ENCODE measurements at places on chromosomes 11 and 22.

- no peak for DNase-seq
Observed at GRCh38 chr22:30386608-30386959, 627 bp downstream of the RNF215 start.

DNA sequence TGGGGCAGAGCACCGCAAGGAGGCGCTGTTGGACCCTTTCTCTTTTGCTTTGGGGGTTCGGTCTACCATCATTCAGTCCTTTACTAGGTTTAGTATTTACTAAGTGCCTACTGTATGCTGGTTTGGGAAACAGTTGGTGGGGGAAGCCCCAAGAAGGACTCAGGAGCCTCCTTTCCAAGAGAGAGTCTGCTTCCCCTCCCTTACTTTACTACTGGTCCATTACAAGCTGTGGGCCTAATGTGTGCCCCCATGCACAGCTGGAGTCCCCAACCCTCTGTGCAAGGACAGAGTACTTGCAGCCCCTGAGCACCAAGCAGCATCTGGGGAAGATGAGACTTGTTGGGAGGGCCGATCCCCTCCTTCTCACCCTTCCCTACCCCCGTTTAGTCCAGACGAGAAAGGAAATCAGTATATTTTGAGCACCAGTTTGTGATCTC lies 876 bp upstream of the UBE2L6 start:
- DNase-seq: no peak

DNA sequence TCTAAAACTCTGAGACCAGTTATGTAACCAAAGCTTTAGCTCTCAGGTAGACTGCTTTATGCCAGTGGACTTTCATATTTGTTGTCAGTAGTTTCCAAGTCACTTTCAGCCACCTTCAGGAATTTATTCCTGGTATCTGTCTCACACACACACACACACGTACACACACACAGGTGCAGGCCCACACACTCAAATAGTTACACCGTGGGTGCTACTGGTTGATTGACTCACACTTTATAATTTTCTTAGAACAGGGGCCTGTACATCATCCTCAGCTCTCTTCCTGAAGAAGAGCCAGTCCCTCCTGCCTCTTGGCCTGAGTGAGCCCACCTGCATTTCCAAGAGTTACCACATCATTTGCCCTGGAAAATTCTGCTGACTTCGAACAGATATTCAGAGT lies 555.2 kb downstream of the SOX6 start:
- DNase-seq: no peak

GRCh38 chr22:48093981-48094380 lies 1331.5 kb downstream of the TBC1D22A start:
- no peak for DNase-seq

GRCh38 chr11:46718155-46719019 lies 626 bp upstream of the F2 start:
- DNase-seq: peak; percentile 89

- DNase-seq: no peak
Observed at GRCh38 chr11:55357560-55358184, 10.1 kb upstream of the OR4A15 start.

GRCh38 chr11:126945319-126945718 lies 55.3 kb downstream of the KIRREL3 start:
- DNase-seq: no peak

DNA sequence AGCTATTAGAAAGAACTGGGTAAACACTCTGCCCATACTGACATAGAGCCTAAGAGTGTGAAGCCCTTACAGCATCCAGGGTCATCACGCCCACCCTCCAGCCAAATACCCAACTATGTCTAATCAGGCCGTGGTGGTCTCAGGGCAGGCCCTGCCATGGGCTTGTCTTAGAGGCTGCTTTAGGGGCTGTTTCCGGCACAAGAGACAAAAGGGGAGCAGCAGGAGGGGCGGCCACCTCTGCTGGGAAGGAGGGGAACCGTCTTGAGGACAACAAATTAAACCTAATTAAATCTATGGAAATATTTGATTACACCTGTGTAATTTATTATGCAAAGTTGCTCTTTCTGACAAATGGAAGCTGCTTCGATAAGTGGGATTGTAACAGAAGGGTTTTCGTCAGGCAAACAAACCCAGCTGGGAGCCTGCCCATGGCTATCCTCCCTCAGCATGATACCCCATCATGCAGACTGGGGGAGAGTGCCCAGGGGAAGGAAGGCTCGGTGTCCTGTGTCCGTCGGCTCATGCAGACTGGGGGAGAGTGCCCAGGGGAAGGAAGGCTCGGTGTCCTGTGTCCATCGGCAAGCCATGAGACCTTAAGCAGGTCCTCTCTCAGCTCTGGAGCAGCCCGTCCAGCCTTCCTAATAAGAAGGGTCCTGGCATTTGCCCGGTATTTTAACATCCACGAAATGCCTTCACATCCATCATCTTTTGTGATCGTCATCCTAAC lies 163.6 kb upstream of the B3GAT1 start:
- DNase-seq: no peak

DNA sequence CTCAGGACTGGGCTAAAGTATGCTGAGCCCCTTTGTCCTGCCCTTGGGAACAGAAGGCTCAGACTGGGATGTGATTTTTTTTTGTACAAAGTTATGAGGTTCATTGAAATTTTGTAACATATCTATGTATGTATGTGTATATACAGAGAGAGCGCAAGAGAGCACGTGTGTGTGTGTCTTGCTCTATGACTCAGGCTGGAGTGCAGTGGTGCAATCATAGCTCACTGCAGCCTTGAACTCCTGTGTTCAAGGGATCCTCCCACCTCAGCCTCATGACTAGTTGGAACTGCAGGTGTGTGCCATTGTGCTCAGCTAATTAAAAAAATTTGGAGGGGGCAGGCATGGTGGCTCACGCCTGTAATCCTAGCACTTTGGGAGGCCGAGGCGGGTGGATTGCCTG lies 5.7 kb downstream of the TMEM25 start:
- DNase-seq: no peak

DNA sequence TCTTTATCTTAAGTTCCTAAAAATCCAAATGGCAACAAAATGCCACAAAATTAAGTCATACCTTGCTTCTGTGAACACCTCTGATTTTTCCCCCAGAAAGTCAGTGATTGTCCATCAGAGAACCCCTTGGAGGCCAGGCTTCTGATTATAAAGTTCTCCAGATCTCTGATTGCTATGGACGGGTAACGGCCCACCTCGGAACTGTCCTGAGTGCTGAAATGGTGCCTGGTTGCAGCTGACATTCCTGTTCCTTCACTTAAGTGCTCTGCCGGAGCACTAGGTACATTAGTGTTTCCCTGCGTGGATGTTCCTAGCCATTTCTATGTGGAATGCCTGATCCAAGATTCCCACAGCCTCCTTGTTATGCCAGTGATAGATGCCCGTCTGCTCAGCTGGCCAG lies 85.0 kb downstream of the CHST1 start:
- peak; percentile 79 for DNase-seq

- DNase-seq: peak; percentile 36
Observed at GRCh38 chr11:36312611-36313472, 16.8 kb downstream of the PRR5L start.

DNA sequence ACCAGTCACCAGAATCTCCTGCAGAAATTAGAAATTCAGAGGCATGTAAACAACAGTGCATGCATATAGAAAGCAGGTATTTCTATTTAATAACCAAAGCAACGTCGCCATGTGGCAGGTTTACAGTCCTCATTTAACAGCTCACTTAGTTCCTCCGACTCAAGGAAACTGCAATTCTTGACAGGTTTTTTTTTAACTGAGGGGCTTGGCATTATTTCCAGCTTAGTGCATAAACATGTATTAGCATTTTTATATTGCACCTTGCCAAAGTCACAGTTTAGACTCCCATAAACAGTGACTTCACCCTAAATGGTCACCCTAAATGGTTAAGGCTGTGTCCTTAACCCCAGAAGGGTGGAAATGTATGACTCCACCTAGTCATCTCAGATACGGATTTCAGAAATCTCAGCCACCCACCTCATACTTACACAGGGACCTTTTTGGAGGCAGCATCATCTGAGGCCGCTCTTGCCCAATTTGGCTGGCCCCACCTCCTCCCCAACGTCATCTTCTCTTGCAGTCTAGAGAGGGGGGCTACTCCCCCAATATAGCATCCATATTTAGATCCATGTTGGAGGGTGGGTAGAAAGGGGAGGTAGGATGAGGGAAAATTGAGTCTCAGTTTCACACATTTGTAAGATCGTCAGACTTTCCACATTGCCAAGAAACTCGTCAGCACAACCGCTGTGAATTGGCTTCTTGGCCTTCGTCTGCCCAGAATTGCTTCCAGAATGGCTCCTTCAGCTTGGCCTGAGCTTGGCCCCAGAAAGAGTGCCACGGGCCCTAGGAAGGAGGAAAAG lies 31.8 kb upstream of the SLC35C1 start:
- DNase-seq: peak; percentile 22

DNA sequence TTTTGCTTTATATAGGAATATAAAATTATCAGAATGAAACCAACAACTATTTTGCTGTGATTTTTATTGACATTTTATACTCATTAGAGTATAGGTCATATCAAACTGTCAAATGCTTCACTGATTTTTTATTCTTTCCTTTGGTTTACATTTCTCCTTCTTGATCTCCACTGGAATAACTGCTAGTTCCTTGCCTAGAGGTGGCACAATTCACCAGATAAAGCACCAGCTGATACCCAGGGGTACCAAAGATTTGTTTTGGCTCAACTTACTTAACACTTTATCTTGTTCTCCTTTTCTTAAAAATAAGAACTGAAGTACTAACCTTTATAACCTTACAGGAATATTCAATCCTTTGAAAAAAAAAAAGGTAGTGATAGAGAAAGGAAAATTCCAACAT lies 725.1 kb upstream of the CHORDC1 start:
- peak; percentile 7 for DNase-seq

DNA sequence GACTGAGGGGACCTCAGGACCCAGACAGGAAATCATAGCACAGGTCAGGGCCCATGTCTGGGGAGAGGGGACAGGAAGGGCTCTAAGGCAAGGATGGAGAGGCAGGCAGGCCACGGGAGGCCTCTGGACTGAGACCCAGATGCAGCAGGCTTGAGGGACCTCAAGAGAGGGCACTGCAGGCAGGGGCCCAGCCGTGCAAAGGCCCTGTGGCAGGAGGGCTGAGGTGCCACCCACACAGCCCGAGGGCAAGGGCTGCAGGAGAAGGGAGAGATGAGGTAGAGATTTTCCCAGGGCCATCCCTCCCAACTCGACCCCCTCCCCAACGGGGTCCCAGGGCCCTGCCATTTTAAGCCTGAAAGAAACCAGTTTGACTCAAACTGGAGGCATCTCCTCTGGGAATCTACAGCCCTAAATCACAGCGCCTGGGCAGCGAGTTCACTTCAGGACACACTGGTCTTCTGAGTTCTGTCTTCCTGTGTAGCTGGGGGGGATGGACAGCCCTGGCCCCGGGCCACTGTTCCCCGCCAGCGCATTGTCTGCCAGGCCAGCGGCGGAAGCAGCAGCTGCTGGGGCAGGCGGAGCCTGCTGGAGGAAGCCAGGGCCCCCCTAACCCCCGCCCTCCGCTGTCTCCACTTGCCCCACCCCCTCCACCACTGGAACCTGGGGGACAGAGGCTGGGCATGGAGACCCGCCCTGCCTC lies 20.3 kb upstream of the WNT7B start:
- peak; percentile 63 for DNase-seq

DNA sequence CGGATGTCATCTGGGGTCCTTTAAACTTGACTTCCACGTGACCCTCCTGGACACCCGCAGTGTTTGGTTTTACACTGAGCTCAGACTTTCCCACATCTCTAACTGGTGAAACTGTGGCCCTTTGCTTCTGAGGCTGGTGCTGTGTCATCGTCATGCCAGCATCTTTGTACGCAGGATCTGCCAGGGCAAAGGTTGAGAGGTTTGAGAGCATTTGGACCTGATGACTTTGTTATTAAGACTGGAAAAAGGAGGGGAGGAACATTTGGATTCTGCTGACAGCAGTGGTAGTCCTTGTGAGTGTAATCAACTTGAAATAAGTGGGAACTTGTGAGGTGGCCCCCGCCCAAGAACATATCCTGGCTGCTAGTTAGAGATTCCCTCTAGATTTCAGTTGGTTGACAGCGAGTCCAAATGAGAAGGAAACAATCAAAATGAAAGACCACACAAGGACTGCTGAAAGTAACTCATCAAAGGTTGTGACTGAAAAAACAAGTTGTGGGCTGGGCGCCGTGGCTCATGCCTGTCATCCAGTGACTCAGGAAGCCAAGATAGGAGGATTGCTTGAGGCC lies 102.5 kb downstream of the KIAA1671 start:
- no peak for DNase-seq
